ENCODE measurements at places on chromosomes 11 and 22.

- DNase-seq, result no peak
Observed at GRCh38 chr11:83072350-83073242, 899 bp upstream of the RAB30 start.

GRCh38 chr11:83020942-83021779, 50.5 kb downstream of the RAB30 start:
- no peak for DNase-seq

DNA sequence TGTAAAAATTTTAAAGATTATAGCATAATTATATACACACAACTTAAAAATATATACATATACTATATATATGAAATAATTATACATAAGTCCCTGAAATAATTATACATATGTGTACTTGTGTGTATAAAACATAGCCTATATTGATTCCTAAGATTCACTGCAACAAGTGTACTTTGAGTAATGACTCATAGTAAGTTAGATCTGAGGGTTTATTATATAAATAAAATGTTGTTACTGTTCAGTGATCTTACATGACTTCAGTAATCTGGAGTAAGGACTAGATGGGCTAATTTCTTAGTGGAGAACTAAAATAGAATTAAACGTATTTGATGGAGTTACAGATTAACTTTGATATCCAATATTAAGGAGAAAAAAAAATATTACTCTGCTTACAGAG, 350.5 kb downstream of the CNTN5 start:
- no peak for DNase-seq

DNA sequence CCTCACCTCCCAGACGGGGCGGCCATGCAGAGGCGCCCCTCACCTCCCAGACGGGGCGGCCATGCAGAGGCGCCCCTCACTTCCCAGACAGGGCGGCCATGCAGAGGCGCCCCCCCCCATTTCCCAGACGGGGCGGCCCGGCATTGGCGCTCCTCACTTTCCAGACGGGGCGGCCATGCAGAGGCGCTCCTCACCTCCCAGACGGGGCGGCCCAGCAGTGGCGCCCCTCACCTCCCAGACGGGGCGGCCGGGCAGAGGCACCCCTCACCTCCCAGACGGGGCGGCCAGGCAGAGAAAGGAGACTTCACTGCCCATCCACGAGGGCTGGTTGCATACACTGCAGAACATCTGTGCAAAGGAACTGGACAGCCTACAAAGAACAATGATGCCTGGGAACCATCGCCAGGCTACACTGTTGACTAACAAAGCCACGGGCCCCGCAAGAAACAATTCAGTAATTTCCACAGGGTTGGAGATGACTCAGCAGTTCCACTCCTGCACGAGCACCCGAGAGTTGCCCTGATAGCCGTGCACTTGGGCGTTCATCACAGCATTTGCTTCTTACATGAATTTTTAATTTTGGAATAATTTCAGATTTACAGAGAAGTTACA, 58.7 kb downstream of the CTTN start:
- DNase-seq, result no peak

- DNase-seq, result no peak
Observed at GRCh38 chr22:43375951-43376455, 32.8 kb upstream of the SCUBE1 start.

GRCh38 chr11:83493917-83494316, 207.8 kb upstream of the CCDC90B start:
- DNase-seq, result no peak

DNA sequence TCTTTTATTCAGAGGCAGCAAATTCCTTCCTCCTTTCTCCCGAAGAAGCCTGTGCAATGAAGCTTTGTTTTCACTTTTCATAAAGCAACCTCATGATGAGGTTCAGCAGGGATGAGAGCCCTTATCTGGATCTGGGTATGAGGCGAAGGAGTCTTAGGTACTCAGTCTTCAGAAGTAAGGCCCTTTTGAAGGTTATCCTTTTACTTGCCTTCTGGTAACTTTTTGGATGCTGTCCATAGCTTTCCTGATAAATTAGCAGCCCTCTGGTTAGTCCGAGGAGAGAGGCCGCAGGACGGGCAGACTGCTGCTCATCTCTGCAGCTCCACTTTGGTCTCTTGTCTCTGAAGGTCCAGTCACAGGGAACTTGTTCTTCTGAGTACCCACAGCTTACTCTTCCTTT, 1.1 kb downstream of the TRIM22 start:
- no peak for DNase-seq

DNA sequence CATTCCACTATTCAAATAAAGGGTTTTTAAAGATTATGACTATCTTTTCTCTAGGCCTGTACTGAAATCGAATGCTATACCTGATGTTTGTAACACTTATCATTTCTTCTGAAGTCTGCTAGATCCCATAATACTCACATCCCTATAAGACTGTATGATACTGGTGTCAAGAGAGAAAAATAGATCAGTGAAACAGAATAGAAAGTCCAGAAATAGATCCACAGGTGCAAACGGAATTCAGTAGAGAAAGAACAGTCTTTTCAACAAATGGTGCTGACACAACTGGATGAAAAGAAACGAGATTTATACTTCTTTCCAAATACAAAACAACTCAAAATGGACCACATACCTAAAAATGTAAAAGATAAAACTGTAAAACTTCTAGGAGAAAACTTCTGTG, 143.2 kb downstream of the APOL5 start:
- no peak for DNase-seq

DNA sequence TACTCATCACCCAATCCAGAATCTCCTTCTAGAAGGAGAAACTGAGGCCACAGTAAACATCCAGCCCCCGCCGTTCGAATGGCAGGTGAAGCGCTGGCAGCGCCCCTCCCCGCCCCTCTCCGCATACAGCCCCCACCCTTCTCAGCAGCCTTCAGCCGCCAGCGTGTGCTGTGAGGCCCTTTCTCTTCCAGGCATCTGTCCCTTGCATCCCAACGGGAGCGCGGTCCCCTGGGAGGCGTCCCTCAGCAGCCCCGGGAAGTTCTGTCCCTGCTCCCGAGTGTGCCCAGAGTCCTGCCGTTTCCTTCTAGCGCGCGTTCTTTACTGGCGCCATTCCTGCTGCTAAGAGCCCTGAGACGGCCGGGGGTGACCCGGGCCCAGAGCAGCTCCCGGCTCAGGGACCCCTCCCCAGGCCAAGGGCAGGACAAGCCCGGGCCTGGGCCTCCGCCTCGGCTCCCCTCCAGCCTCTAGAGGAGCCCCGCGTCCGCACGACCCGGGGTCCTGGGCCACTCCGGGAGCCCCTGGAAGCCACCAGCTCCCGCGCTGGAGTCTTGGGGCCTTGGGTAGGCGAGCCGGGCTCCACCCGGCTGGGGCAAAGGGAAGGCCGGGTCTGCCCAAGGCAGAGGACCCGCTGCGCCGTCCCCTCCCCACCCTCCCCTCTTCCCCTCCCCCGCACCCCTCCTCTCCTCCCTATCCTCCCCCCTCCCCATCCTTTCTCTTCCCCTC, 450.4 kb downstream of the OPCML start:
- no peak for DNase-seq

DNA sequence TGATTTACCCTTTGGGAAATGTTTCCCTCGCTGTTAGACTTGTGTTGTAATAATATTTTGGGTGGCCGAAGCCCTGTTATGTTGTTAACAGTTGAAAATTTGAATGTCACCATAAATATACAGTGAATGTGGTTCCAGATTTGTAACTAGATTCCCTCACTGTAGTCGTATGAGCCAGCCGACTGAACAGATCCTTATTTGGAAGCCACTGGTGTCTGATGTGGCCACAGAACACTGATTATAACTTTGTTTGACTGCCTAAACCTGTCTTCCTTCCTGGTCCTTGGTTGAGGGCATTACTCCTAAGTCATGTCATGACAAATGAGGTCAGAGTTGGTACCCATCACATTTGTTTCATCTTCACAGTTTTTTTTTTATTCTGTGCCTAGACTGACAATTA, 45.4 kb downstream of the YAP1 start:
- DNase-seq, result no peak

DNA sequence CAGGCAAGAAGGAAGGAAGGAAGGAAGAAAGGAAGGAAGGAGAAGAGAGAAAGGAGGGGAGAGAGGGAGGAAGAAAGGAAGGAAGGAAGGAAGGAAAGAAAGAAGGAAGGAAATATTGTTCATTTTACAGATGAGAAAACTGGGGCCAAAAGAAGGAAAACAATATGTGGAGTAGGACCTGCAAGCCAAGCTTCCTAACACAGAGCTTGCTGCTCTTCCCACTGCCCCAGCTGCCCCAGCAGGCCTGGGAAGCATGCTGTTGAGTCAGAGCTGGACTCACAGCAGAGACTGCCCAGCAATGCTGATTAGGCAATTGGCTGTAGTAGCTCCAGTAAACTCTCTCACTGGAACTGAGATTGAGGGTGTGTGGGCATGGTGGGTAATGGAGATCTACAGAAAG, 42.6 kb upstream of the SMCO4 start:
- no peak for DNase-seq

- DNase-seq, result no peak
Observed at GRCh38 chr22:22974156-22974555, 86.5 kb downstream of the IGLL5 start.

DNA sequence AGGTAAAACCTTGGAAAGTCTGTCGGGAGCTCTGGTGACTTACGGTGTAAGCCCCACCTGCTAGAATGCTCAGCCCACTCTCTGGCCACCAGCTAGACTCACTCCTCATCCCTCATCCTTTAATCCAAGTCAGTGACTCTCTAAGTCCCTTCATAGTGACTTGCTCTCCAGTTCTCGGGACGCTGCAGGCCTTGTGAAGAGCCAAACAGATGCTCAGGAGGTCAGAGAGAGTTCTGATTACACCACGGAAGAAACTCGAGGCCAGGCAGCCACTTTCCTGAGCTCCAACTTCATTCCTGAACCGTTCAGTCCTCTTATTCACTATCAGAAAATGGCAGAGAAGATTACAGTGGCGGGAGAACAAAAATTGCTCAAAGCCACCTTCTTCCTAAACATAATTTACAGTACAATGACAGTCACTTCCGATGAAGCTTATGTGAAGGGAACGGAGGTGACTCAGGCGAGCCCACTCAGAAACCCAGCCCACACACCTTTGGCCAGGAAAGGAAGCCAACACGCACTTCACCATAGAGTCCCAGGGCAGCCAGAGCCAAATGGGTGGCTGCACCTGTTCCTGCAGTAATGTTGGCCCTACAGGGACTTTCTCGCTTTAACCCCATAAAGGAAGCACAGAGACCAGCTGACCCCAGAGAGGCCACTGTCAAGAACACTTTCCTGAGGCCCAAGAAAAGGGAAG, 100.4 kb downstream of the GALNT18 start:
- no peak for DNase-seq

- no peak for DNase-seq
Observed at GRCh38 chr11:122978299-122978620, 3.4 kb downstream of the BSX start.

DNA sequence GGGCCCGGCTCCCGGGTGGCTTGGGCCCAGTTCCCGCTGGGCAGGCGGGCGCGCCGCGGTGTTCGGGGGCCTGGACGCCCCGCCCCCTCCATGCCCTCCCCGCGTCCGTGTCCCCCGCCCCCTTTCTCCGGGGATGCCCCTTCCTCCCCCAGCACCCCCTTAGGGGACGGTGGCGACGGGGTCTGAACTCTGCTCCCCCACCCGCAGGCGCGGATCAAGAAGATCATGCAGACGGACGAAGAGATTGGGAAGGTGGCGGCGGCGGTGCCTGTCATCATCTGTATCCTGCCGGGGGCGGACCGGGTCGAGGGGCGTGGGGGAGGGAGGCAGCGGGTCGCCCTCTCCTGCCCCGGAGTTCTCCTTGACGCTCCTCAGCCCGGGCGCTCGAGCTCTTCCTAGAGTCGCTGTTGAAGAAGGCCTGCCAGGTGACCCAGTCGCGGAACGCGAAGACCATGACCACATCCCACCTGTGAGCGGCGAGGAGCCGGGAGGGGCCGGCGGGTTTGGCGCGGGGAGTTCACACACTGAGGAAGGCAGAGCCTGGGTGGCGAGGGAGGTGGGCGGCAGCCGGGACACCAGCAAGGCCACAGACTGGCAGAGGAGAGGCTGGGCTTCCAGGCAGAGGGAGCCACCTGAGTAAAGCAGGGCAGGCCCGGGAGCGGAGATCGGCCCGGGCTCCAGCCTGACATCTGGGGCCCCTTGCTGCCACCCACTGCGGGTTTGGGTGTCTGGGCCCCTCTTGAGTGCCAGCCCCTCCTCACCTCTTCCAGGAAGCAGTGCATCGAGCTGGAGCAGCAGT, 546 bp downstream of the DRAP1 start:
- DNase-seq, result no peak
